Breast epithelium (tissue), 4 donors: ENCODE measurements at places on chromosomes 6 and 20.

- H3K27ac ChIP-seq, result no peak overlapping the region
- no peaks in the 10 kb centered on the region for H3K36me3 ChIP-seq
- peaks cover 39% of the 10 kb centered on the region for H3K27me3 ChIP-seq
- no peak overlapping the region for H3K4me3 ChIP-seq
- no peak for DNase-seq
These were observed 10.1 kb downstream of the HRH3 start for GRCh38 chr20:62209850-62210495.

- DNase-seq, result no peak
- no peak overlapping the region for H3K4me3 ChIP-seq
- H3K4me1 ChIP-seq, result no peaks in the 10 kb centered on the region
- H3K27me3 ChIP-seq, result no peaks in the 10 kb centered on the region
- H3K36me3 ChIP-seq, result no peaks in the 10 kb centered on the region
These were observed 213.6 kb upstream of the PLCB4 start for GRCh38 chr20:8855315-8855714.

DNA sequence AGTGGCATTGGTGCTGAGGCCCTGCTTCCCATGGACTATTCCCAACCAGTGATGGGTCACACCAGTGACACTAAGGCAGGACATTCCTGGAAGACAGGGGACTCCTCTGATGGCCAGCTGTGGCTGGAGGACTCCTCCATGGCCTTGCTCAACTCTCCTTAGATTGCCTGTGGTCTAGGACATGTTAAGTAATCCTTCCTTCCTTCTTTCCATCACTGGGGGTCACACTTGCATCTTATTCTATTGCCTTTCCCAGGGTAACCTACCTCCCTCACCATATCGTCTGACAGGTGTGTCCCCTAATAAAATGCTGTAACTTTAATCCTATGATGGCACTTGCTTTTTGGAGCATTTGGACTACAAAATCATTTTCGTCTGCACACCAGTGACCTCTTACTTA is 24.5 kb upstream of the HLA-A start:
- H3K27ac ChIP-seq, result no peak overlapping the region
- no peaks in the 10 kb centered on the region for H3K36me3 ChIP-seq
- H3K27me3 ChIP-seq, result no peaks in the 10 kb centered on the region
- DNase-seq, result no peak
- no peaks in the 10 kb centered on the region for H3K4me1 ChIP-seq

DNA sequence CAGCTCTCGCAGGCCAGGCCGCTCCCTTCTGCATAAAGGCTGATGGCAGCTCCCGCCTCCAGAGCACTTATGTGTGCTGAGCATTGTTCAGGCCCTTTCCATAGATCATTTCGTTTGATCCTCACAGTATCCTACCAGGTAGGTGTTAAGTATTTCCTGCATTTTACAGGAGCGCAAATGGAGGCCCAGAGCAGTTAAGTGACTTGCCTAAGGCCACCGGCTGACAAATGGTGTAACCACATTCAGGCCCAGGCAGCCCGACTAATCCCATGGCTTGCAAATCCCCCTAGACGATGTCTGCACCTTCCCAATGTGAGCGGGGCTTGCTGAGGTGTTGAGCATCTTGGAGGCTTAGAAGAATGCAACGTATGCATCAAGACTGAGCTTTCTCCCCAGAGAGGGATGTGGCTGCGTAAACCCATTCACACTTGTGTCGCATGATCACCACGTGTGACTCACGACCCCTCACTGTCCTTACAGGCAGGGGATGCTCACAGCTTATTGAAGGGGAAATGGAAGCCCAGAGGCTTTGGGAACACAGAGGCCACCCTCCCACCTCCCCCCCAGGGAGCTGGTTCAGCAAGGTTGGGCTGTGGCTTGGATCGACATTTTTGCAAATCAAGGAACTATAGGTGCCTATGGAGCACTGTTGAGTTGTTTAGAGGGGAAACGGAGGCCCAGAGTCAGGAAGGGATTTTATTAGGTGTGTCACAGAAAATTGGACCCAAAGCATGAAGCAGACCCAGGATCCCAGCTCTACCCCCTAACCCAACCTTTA is 7.0 kb downstream of the BPIFB2 start:
- no peak for DNase-seq
- H3K4me1 ChIP-seq, result no peaks in the 10 kb centered on the region

DNA sequence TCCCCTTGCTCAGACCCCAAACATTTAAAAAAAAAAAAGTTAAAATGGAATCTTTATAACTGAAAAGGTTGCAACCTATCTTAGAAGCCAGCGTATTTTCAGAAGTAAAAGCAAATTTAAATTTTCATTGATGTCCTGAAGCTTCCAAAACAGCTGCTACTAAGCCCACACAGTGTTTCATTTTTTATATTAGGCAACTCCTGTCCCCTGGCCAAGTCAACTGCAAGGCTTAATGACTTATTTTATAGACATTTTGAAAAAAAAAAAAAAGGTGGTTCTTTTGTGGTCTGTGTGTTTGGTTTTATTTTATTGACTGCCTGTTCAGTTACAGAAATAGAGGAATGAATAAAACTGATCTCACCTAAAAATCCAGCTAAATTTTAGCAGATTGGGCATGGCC is 13.0 kb downstream of the CFAP61 start:
- no peak overlapping the region for H3K27ac ChIP-seq
- no peaks in the 10 kb centered on the region for H3K27me3 ChIP-seq
- H3K36me3 ChIP-seq, result no peaks in the 10 kb centered on the region
- H3K4me3 ChIP-seq, result no peak overlapping the region
- H3K4me1 ChIP-seq, result no peaks in the 10 kb centered on the region
- no peak for DNase-seq

- no peaks in the 10 kb centered on the region for H3K36me3 ChIP-seq
- no peak overlapping the region for H3K27ac ChIP-seq
- H3K4me3 ChIP-seq, result no peak overlapping the region
- no peaks in the 10 kb centered on the region for H3K4me1 ChIP-seq
These were observed 135.0 kb downstream of the CLIC5 start for GRCh38 chr6:45880676-45881075.

GRCh38 chr20:35708502-35708901 is 9.3 kb downstream of the ROMO1 start:
- DNase-seq, result no peak
- no peak overlapping the region for H3K27ac ChIP-seq
- no peaks in the 10 kb centered on the region for H3K27me3 ChIP-seq
- peaks cover 4% of the 10 kb centered on the region for H3K36me3 ChIP-seq
- no peak overlapping the region for H3K4me3 ChIP-seq

GRCh38 chr20:60148885-60149284 is 190.7 kb downstream of the CDH26 start:
- no peaks in the 10 kb centered on the region for H3K4me1 ChIP-seq
- H3K4me3 ChIP-seq, result no peak overlapping the region
- no peaks in the 10 kb centered on the region for H3K36me3 ChIP-seq
- no peak overlapping the region for H3K27ac ChIP-seq
- no peaks in the 10 kb centered on the region for H3K27me3 ChIP-seq
- no peak for DNase-seq

- no peaks in the 10 kb centered on the region for H3K27me3 ChIP-seq
- H3K27ac ChIP-seq, result no peak overlapping the region
- no peaks in the 10 kb centered on the region for H3K4me1 ChIP-seq
- no peak overlapping the region for H3K4me3 ChIP-seq
These were observed 48.1 kb upstream of the SLC17A4 start for GRCh38 chr6:25706314-25707014.

DNA sequence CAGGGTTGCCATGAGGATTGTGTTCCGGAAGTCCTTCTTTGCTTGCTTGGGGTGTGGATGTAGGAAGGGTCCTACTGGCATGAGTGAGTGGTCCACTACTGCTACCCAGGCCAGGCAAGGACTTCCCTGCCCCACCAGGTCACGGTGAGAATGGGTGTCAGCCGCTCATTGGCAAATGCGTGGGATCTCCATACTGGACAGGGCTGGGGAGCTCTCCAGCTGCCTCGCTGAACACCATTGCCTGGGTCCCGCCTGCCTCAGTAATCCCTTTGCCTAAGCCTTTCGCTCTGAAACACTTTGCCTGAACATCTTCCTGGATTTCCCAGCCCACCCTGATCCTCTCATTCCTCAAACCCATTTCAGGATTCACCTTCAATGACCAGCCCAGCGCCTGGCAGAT is 59.5 kb downstream of the CTCFL start:
- no peak overlapping the region for H3K27ac ChIP-seq
- DNase-seq, result no peak
- no peaks in the 10 kb centered on the region for H3K36me3 ChIP-seq
- H3K27me3 ChIP-seq, result no peaks in the 10 kb centered on the region
- no peak overlapping the region for H3K4me3 ChIP-seq

GRCh38 chr20:34709831-34710567 is 5.9 kb downstream of the TP53INP2 start:
- peak overlapping the region; percentile 77 for H3K4me3 ChIP-seq
- peak; percentile 62 for DNase-seq
- H3K27me3 ChIP-seq, result no peaks in the 10 kb centered on the region
- H3K27ac ChIP-seq, result peak overlapping the region; percentile 80
- peaks cover 5% of the 10 kb centered on the region for H3K36me3 ChIP-seq

DNA sequence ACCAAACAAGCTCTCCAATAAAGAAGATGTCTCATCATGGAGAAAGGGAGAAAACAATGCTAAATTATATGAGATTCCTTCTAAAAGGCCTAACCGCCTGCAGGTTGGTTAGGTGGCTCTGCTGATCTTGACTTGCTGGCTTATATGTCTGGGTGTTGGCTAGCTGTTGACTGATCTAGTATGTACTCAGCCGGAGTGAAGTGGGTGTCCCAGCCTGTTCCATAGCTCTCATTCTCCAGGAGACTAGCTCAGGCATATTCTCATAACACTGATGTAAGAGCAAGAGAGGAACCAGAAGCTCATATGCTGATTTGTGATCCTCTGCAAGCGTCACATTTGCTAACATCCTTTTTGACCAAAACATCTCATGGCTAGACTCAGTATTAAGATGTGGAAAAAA is 473.0 kb downstream of the BMP2 start:
- no peaks in the 10 kb centered on the region for H3K27me3 ChIP-seq
- no peak overlapping the region for H3K4me3 ChIP-seq
- no peaks in the 10 kb centered on the region for H3K36me3 ChIP-seq
- no peak overlapping the region for H3K27ac ChIP-seq
- no peak for DNase-seq

DNA sequence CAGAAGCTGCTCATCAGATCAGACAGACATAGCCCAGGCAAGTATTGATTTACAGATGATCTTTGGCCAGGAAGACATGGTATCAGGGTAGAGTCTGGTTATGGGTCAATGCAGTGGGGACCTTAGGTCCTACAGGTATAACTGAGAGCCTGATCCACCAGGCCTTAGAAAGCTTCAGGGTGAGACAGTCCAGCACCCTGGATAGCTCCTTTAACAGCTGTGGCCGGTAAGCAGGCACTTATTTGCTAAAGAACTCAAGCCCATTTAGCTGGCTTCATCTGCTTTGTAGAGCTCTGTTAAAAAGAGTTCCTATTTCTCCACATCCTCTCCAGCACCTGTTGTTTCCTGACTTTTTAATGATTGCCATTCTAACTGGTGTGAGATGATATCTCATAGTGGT is 39.6 kb downstream of the ESR1 start:
- no peaks in the 10 kb centered on the region for H3K27me3 ChIP-seq
- no peak overlapping the region for H3K4me3 ChIP-seq
- no peaks in the 10 kb centered on the region for H3K36me3 ChIP-seq

GRCh38 chr6:153214436-153214835 is 83.4 kb upstream of the RGS17 start:
- no peaks in the 10 kb centered on the region for H3K36me3 ChIP-seq
- no peak overlapping the region for H3K4me3 ChIP-seq
- no peaks in the 10 kb centered on the region for H3K4me1 ChIP-seq
- no peak for DNase-seq
- H3K27ac ChIP-seq, result no peak overlapping the region
- no peaks in the 10 kb centered on the region for H3K27me3 ChIP-seq

- no peak for DNase-seq
- no peaks in the 10 kb centered on the region for H3K27me3 ChIP-seq
- no peak overlapping the region for H3K27ac ChIP-seq
- no peaks in the 10 kb centered on the region for H3K36me3 ChIP-seq
These were observed 23.6 kb downstream of the SLC35D3 start for GRCh38 chr6:136945711-136946121.

- H3K27me3 ChIP-seq, result no peaks in the 10 kb centered on the region
- H3K4me3 ChIP-seq, result no peak overlapping the region
- H3K27ac ChIP-seq, result no peak overlapping the region
- no peaks in the 10 kb centered on the region for H3K36me3 ChIP-seq
- no peaks in the 10 kb centered on the region for H3K4me1 ChIP-seq
- no peak for DNase-seq
These were observed 222.4 kb downstream of the DLL1 start for GRCh38 chr6:170068496-170068895.

GRCh38 chr6:30645989-30646388 is 944 bp upstream of the C6orf136 start:
- peak overlapping the region; percentile 87 for H3K27ac ChIP-seq
- DNase-seq, result no peak
- H3K4me1 ChIP-seq, result peaks cover 4% of the 10 kb centered on the region
